Spinal cord (tissue), 10 donors: ENCODE measurements at places on chromosomes 5 and 9. TPM values are rescaled to one million over a fixed set of nuclear protein-coding genes. Genes with fewer than 3 reads are reported as not detected.

- no peak overlapping the region for H3K27ac ChIP-seq
- DNase-seq = no peak
- peaks cover 59% of the 10 kb centered on the region for H3K4me1 ChIP-seq
- H3K4me3 ChIP-seq = no peak overlapping the region
Measured at GRCh38 chr9:132190966-132191365, 29.1 kb downstream of the NTNG2 start.

The PDLIM4 gene
- total RNA-seq = 10.6 TPM

DNA sequence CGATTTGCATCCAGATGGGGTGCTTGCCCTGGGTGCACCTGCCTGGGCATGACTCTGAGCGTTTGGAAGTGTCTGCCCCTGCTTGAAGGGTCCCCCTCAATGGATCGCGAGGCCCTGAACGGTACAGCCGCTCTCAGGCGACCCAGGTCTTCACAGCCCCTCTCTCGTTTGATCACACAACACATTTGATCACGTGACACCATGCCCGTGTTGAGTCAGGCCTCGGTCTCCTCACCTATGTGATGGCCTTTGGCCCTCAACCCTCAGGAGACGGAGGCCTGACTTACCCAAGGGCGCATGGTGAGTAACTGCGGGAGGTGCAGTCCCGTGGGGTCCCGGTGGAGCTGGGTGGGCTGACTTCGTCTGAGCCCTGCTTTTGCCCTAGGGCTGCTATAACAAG, 3.0 kb upstream of the ASB6 start:
- peaks cover 3% of the 10 kb centered on the region for H3K36me3 ChIP-seq
- no peak overlapping the region for H3K27ac ChIP-seq
- H3K27me3 ChIP-seq = peaks cover 2% of the 10 kb centered on the region

DNA sequence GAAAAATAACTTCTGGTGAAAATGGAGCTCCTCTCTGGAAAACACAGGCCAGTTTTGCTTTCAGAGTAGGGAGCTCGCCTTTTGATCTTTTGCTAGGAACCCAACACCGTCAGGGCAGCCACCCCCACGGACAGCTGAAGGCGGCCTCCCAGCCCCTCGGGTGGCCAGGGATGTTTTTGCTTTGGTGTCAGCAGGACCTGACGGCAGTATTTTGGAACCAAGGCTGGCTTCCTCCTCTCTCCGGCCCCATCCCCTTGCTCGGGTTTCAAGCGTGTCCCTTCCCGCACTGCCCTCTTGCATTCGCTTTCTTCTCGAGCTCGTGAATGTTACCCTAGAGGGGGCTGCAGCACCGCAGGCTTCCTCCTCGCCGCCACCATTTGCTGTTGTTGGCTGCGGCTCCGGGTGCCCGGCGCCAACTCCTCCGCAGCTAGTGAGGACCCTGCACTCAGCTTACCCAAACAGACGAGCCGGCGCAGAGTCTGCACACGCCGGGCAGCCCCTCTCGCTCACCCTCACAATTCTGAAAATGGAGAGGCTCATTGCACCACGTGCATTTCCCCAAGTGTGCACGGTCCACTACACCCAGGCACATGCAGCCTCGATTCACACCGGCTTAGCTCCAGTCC, 35.5 kb upstream of the ADAMTSL1 start:
- H3K27ac ChIP-seq = peak overlapping the region; percentile 44
- peak overlapping the region; percentile 46 for H3K4me3 ChIP-seq
- peak; percentile 33 for DNase-seq
- no peaks in the 10 kb centered on the region for H3K27me3 ChIP-seq

The EQTN gene
- 1.9 TPM for total RNA-seq

DNA sequence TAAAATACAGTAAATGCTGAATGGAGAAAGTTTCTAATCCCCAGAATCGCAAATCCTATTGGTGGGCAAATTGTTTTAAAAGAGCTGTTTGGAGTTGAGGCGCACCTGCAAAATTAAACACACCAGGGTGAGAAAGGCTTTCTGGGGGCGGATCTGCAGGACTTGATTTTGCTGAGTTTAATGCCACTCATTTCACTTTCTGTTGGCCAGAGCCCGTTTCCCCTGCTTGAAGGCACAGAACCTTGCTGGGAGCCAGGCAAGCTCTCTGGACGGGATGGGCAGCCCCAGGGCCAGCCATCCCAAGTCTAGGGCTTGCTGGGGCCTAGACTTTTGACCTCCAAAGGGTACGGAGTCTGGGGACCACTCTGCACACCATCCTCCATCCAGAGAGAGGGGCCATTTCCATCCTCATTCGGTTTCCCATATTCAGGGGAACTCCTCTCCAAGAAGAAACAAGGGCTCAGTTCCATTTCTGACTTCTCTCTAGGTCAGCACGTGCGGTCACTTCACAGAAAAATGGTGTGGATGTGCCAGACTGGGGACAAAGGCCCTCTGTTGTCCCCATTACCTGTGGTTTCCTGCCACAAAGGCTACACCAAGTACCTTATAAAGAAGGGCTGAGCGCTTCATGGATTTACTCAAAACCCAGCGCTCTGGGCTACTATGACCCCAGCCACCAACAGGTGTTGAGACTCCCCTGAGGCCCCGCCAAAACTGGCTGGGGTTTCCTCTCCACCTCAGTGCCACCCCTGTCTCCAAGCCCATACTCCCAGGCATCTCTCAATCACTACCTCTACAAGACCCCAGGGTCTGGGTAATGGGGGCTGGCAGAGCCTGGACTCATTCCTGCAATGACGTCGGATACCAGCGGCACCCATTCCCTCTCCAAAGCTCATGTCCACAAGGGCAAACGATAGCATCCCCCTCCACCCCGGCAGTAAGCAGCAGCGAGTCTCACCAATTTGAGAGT, 170.0 kb downstream of the AUH start:
- H3K27me3 ChIP-seq = peaks cover 12% of the 10 kb centered on the region
- peaks cover 24% of the 10 kb centered on the region for H3K4me1 ChIP-seq
- H3K4me3 ChIP-seq = no peak overlapping the region

- no peaks in the 10 kb centered on the region for H3K36me3 ChIP-seq
- peaks cover 26% of the 10 kb centered on the region for H3K4me1 ChIP-seq
- H3K27me3 ChIP-seq = peaks cover 15% of the 10 kb centered on the region
- H3K27ac ChIP-seq = no peak overlapping the region
- peak overlapping the region; percentile 63 for H3K4me3 ChIP-seq
Measured at GRCh38 chr5:180208038-180208434, 975 bp downstream of the RASGEF1C start.

The TAF11L10 gene
- not detected for total RNA-seq

The BAAT gene
- total RNA-seq = 0.22 TPM

- H3K4me1 ChIP-seq = peaks cover 13% of the 10 kb centered on the region
- no peak overlapping the region for H3K27ac ChIP-seq
- peaks cover 40% of the 10 kb centered on the region for H3K27me3 ChIP-seq
- no peaks in the 10 kb centered on the region for H3K36me3 ChIP-seq
Measured at GRCh38 chr9:21561502-21561901, 79.4 kb upstream of the IFNE start.

The ANAPC2 gene
- total RNA-seq = 30.1 TPM
